ENCODE measurements at places on chromosomes 2 and 18.

- DNase-seq, result no peak
Observed at GRCh38 chr2:87401726-87402345, 346.1 kb upstream of the PLGLB2 start.

- no peak for DNase-seq
Observed at GRCh38 chr2:31238126-31238905, 4.4 kb downstream of the EHD3 start.

DNA sequence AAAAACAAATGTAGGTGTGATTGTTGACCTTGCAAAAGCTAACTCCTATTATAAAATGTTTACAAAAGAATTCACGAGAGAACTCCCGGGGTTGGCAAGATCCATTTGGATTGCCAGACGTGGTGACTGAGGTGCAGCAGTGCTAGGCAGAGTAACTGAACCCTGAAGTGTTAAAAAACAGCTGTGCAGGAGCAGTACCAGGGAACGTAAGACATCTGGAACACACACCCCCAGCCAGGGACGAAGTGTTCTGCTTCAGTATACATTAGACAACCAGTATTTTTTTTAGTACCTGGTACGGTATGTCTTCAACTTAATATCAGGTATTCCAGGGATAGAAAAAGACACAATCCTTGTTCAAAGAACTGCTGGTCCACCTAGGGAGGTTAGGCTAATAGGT is 272.1 kb upstream of the EPAS1 start:
- DNase-seq, result no peak

DNA sequence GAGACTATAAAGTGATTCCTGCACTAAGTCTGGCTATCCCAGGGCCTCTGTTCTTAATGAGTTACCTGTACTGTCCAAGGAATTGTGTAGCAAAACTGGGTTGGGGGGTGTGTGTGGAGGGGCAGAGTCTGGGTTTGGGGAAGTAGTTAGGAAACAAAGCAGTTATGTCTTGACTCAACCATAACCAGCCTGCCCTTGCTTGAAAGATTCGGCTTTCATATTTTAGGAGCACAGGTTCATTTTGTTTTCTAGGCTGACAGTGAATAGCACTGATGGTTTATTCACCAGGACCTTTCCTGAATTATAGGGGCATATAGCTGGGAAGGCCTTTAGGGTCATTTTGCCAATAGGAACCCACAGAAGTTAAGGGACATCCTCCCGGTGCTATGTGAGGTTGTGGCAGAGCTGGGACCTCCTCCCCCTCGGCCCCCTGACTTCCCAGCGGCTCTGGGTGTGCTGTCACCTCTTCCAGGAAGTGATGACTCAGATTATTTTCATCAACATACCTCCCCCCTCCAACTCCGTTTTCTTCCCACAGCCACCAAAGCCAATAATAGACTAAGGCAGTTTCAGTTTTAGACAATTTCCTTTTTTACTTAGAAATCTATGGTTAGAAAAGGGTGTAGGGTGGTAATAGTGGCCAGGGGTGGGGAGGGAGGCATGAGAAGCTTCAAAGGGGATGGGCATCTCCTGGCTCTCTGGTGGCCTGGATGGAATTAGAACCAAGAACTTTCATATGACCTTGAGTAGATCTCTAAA is 44.8 kb downstream of the SETBP1 start:
- peak; percentile 68 for DNase-seq

GRCh38 chr2:28352104-28352503 is 40.6 kb upstream of the FOSL2 start:
- DNase-seq, result no peak

GRCh38 chr2:224946895-224947294 is 95.4 kb downstream of the DOCK10 start:
- DNase-seq, result no peak

Data from activated CD4-positive, alpha-beta T cell treated with anti-CD3 and anti-CD28 coated beads, Interleukin-2, amount 50 U/mL, for 48 hours (primary cell).